ENCODE measurements at places on chromosomes 12 and 14.
A peak's percentile ranks its signal among the peaks of the same experiment; 100 is the strongest.

DNA sequence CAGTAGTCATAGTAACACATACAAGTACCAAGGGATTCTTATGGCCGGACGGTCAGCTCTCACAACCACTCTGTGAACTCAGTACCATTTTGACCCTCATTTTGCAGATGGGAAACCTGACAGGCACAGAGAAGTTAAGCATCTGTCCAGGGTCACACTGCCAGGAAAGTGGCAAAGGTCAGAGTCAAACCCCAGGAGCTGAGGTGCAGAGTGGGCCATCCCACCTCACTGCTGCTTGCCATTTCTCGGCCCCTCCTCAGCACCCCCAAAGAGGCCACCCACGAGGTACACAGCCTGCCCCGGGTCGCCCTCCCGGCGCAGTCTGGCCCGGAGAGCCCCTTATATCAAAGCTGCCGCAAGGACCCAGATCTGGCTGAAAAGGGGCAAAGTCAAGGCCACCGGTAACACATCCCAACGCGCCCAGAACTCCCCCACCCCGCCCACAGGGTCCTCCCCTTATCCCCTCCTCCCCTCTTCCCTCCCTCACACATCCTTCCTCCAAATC is 1.7 kb downstream of the NCOR2 start:
- DNase-seq: no peak

- DNase-seq: no peak
Measured at GRCh38 chr14:53842938-53843337, 113.7 kb downstream of the BMP4 start.

DNA sequence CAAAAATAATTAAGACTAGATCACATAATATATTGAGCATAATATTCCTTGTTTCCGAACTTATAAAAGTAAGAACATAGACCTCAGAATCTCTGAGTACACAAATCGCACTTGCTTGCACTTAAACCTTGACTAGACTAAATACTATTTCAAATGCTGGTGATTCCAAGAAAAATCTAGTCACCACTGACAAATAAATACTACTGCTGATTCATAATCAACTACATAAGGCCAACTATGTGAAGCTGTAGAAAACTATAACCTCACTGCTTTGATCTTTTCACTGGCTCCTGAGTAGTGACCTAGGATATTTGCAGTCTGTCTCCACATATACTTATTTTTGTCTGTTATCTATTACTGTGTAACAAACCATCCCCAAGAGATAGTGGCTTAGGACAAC is 245.4 kb downstream of the DIO2 start:
- no peak for DNase-seq

- DNase-seq: no peak
Measured at GRCh38 chr12:10182354-10183049, 3.7 kb downstream of the TMEM52B start.

DNA sequence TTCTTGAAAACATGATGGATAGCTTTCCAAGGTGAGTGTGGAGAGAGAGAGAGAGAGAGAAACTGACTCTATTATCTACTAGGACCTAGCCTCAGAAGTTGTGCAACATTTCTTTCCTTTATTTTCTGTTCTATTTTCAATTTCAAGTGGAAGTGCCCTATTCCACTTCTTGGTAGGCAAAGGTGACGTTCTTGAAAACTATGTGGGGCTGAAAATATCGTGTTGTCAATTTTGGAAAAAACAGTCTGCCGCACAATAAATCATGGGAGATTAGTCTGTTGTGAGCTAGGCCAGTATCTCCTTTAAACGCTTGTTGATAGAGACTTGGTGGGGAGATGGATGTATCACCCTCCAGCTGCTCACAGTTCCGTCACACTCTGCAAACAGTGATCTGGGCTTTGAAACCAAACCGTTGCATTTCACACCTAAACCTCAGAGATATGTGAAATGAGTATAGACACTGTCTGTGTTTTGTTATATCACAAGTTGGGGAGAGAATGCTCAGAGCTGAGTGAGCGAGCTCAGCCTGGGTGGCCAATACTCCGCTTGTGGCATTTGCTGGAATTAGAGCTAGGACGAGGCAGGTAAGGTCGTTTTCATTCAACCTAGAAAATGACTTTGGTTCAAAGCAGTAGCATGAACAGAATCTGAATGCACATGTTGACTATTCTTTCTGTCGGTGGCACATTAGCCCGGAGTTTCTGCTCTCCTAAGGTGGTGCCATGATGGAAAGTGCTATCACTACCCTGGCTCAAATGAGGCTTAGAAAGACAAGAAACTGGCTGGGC is 75.1 kb upstream of the ST8SIA1 start:
- no peak for DNase-seq

- DNase-seq: no peak
Measured at GRCh38 chr12:104292872-104293794, 10.4 kb upstream of the EID3 start.

GRCh38 chr12:4027412-4027811 is 154.2 kb upstream of the PARP11 start:
- DNase-seq: peak; percentile 58

GRCh38 chr14:100899884-100900771 is 3.4 kb downstream of the RTL1 start:
- DNase-seq: no peak

DNA sequence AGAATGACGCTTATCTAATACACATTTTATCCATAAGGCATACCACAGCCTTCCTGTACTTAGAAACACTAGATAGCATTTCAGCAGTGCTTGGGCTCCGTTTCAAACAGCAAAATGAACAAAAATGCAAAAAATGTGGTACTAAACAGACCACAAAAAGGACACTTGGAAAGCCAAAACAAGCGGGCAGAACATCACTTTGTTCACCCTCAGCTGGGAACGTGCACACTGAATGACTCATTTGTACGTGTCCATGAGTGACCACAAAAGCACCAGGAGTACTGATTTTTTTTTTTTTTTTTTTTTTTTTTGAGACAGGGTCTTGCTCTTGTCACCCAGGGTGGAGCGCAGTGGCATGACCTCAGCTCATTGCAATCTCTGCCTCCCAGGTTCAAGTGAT is 8.9 kb upstream of the FOXN3 start:
- DNase-seq: no peak

DNA sequence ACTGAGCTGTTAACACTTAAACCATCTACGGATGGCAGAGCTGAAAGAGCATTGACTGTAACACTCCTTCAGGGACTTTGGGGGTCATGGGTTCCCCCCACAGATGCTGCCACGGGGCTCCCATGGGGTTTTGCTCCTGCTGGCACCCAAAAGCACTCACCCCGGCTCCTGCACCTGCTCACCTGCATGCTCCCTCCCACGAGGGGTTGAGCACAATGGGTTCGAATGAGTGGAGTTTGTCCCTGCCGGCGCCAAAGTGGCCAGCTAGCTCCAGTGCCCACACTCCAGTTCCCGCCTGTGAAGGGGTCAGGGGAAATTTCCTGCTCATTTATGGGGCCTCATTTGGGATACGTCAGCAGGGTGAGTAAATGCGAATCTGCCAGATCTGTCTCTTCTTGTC is 40.7 kb downstream of the TNFAIP2 start:
- DNase-seq: no peak

DNA sequence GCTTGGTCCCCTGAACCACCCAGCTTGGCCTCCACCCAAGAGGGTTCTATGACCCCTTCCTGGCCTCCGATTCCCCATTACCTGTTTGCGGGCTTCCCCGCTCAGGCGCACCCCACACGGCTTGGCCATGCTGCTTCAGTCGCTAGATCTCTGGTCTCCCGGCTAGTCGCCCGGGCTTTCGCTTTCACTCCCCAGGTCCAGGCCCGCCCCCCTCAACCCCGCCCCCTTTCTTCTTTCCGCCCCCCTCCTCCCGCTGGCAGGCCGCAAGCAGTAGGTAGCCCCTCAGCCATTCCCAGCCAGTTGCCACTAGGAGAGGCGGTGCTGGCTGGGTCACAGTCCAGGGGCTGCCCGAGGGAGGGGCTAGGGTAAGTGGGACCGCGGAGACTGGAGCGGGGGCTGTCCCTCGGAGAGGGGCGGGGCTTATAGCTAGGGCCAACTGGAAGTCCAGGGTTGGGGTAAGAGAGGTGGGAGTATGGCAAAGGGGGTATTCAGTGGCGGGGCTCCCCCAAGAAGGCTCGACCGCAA is at the start of gene PSME2:
PSME2 (minus strand) TSS at position 158 of the 525 bp plus-strand sequence; CDS start at position 129, 29 bp downstream.
- peak; percentile 72 for DNase-seq

- DNase-seq: no peak
Measured at GRCh38 chr12:89859508-89860220, 151.0 kb upstream of the ATP2B1 start.

GRCh38 chr14:24639270-24639669 is 5.3 kb upstream of the GZMB start:
- DNase-seq: no peak

DNA sequence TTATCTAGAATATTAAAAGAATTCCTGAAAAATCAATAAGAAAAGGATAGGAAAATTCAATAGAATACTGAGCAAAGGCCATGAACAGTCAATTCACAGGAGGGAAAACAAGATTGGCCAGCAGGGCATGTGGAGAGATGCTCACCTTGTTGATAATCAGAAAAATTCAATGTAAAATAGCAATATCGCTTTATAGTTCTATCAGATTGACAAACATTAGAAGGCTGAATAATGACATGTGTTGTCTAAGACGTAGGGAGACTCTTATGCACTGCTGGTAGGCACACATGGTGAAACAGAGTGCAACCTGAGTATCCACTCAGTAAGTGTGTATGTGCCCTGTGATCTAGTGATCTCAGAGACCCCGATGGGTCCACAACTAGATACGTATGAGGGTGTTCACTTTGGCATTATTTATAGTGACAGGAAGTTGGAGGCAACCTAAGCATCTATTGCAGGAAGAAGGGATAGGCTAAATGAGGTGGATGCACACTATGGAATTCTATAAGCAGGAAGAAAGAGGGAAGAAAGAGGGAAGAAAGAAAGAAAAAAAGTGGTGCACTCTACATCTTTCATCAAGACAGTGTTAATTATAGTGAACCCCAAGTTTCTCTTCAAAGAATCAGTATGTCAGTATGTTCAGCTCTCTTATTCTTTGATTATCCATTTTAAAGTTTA is 3.8 kb upstream of the ANKRD33 start:
- no peak for DNase-seq

GRCh38 chr12:58253663-58254062 is 312.3 kb downstream of the ATP23 start:
- DNase-seq: no peak

DNA sequence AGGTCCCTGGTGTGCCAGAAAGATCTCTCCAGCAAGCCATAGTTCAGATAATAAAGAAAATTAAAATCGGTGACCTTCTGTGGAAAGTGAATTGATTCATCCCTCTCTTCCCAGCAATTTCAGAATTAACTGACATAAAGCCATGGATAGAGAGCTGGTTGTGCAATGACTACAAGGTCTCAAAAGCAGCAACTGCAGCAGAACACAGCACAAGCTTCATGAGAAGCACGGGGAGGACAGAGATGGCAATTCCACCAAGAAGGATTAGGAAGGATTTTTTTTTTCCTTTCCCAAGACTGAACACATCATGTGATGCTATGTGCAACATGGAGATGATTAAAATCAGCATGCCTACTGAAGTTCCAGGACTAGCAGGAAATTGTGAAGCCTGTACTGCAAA is 154.9 kb upstream of the PLEKHG7 start:
- DNase-seq: no peak

GRCh38 chr12:76026643-76027063 is 4.9 kb downstream of the PHLDA1 start:
- no peak for DNase-seq

GRCh38 chr14:90720336-90720735 is 95.9 kb downstream of the TTC7B start:
- no peak for DNase-seq

- DNase-seq: no peak
Measured at GRCh38 chr12:102419094-102419764, 61.1 kb downstream of the IGF1 start.

Data from activated naive CD8-positive, alpha-beta T cell treated with anti-CD3 and anti-CD28 coated beads, Interleukin-2, amount 50 U/mL, for 16 hours (primary cell).